ENCODE measurements at places on chromosomes 6 and 20.

GRCh38 chr20:59835448-59836395 is 97.7 kb downstream of the SYCP2 start:
- peak; percentile 76 for DNase-seq

DNA sequence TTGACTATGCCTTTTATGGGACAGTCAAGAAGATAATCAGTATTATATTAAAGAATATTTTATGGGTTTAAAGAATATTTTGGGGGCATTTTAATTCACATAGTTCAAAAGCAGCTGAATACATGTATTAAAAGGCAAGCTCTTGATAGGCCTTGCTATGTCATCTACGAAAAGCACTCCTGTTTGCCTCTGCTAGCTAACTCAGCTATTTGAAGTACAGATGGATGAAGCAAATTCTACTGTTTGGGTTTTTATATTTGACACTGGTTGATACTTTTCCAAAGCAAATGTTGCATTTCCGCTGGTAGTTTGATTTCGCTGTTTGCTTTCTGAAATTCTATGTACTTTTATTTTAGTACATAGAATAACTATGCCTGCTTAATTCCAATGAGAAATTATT is 47.0 kb downstream of the SLC22A3 start:
- DNase-seq = no peak

DNA sequence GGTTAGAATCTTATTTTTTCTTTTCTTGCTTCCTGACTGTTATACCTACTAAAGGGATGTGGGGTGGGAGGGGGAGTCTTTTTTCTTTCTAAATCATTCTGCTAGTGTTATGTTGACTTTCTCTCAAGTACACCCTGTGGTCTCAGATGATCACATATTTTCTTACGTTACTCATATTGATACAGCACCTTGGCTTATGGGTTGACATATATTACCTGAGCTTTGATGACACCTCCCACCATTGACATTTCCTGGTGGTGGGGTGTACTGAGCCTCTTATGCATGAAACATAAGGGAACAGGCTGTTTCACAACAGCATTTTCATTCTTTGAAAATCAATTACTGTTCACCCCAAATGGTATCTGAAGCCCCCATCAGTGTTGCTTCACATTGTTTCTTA is 169.8 kb downstream of the MMS22L start:
- no peak for DNase-seq

DNA sequence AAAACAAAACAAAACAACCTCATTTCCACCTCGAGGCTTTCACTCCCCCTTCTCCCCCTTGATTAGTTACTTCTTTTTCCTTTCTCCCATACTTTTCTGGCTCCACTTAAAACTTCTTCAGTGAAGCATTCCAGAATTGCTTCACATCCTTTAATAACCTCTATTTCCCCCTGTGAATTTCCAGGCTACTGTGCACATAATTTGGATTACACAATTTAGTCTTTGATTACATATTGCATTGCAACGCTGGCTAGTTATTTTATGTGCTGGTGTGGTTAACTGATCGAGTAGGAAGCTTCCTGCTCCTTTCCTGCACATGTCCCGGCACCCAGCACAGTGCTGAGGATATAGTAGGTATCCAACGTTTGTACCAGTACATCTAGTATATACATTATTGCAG is 28.1 kb upstream of the EEF1E1 start:
- no peak for DNase-seq

- DNase-seq = no peak
These were observed 750 bp downstream of the MAP7 start for GRCh38 chr6:136549300-136550044.

DNA sequence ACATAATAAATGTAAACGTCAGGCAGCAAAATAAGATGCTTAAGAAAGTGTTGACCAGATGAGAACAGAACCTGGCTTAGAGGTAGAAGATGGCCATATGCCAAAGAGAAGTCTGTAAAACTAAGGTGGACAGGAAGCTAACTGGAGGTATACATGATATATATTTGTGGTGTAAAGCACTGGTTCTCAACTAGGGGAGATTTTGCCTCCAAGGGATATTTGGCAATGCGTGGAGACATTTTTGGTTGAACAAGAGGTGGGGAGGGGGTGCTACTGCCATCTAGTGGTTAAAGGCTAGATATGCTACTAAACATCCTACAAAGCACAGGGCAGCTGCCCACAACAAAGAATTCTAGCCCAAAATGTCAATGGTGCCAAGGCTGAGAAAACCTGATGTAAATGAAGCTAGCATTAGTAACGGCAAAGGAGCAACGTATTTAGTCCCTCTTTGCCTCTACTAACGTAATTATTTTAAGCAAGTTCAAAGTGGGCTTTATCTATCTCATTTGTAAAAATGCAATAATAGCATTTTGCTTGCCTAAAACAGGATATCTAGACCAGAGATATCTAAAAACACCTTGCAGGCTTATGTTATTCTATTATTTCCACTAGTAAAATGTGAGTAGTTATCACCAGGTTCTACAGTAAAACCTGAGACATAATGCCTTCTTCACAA is 182.6 kb downstream of the RNGTT start:
- peak; percentile 52 for DNase-seq

DNA sequence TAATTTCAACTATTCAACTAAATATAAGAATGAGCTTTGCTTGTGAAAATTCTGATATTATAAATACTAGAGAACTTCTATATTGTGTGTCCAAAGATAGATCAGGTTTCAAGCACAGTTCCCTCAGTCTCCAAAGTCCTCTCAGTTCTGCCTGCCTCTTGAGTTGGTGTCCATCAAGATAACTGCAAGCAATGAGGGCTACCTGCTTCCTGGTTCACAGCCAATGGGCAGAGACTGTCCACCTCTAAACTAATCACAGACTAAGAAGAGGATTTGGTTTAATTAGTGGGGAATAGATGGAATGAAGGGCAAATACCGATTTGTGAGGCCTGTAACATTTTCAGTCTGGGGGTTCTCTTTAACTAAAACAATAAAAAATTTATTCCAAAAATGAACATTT is 41.3 kb upstream of the LOC128125822 start:
- DNase-seq = no peak

- no peak for DNase-seq
These were observed 257.3 kb downstream of the ATXN1 start for GRCh38 chr6:16503970-16504415.

GRCh38 chr6:40762981-40763380 is 175.8 kb upstream of the LRFN2 start:
- DNase-seq = no peak

DNA sequence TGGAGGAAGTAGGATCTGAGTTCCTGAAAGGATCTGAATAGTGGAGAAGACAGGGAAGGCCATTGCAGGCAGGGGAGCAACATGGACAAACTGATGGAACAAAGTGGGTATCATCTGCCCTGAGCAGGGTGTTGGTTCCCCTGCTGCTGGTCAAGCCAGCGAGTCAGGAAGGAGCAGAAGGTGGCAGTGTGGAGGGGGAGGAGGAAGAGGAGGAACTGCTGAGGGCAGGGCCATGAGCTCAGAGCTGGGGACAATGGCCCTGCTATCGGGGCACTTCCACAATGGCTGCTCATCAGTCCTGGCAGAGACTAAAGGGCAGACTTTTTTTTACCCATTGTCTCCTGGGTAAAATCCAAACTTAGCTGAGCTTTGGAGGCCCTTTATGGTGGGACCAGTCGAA is 13.6 kb downstream of the CNBD2 start:
- no peak for DNase-seq

GRCh38 chr6:102986086-102986485 is 1592.6 kb downstream of the GRIK2 start:
- DNase-seq = no peak

- DNase-seq = no peak
These were observed 96.1 kb downstream of the SMLR1 start for GRCh38 chr6:130923350-130923749.

- no peak for DNase-seq
These were observed 452 bp downstream of the TRAF3IP2 start for GRCh38 chr6:111605100-111605751.

GRCh38 chr6:71977884-71978283 is 91.5 kb downstream of the RIMS1 start:
- no peak for DNase-seq

- no peak for DNase-seq
These were observed at the start of gene CTSZ for GRCh38 chr20:59006864-59007664. Gene CTSZ (minus strand): TSS chr20:59007254. CDS start chr20:59007128, 126 bp downstream.

GRCh38 chr6:42224222-42225028 is 6.8 kb upstream of the MRPS10 start:
- no peak for DNase-seq

- DNase-seq = peak; percentile 53
These were observed 21.1 kb downstream of the SESN1 start for GRCh38 chr6:109073344-109074132.

DNA sequence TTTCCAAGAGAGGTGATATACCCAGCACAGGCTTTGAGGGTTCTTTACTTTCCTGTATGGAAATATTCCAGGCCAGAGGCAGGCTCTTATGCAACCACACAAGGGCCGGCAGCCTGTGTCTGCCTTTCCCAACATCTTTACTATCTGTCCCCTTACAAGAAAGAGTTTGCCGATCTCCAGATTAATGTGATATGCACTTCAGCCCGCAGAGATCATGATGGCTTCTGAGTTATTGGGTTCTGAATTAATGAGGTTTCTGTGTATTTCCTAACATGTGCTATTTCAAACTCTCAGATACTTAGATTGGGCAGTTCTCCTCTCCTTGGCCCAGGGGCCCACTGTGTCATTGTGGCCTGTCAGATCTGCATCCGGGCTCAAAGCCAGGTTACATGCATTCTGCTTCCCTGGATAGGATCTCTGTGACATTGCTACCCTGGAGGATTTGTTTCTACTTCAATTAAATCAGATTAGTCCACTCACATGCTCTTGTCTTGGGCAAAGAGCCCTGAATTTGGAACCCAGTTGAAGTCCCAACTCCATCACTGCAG is 56.6 kb downstream of the TGM2 start:
- DNase-seq = no peak

GRCh38 chr6:113401231-113401630 is 455.9 kb upstream of the MARCKS start:
- no peak for DNase-seq

DNA sequence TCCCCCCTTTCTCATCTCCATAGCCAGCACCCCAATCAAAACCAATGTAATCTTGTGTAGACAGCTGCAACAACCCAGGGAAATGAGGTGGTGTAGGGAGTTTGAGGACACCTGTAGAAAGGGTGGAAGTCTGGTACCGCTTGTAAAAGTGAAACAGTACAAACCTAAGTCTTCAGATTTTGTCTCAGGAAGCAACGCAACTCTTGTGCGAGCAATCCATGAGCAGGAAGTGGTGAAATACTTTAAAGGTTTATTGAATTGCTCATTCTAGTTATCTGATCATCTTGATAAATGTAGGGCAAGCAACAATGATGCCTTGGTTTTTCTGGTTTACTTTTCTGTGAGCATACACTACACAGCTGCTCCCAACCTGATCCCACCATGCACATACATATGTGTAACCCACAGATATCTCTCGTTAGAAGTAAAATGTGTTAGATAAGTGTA is 71.1 kb upstream of the THEMIS start:
- no peak for DNase-seq

GRCh38 chr6:138897031-138897430 is 91.0 kb downstream of the REPS1 start:
- DNase-seq = no peak

- DNase-seq = no peak
These were observed 84.2 kb downstream of the THEMIS start for GRCh38 chr6:127816643-127817042.

DNA sequence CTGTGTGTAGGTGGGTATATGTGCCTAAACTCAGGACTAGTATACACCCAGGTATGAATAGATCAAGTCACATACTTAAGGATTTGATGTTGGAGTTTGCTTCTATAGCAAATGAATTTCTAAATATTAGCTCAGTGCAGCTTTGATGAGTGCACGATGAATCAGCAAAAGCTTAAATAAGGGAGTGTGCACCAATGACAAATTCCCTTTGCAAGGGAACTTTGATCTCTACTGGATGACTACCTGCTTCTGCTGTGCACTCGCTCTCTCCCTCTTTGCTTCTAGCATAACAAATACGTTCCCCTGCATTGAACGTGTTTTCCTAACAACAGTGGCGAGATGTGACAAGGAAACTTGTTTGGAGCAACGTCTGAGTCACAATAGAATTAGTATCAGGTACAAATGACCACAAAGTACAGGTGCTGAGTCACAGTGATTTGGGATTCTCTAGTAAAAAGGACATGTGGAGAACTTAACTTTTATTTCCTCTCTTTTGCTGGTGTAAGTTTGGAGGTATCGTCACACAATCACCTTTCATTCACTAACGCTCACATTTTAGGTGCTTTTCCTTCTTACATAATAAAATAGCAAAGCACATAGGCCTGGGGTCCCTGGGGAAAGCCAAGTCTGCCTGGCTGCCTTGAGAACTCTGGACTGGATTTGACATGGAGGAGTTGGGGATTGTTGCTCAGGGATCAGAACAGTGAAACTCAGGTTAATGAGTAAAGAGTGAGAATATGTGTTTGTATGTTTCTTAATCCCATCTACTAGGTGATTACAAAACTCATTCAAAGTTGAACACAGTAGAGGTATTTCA is 49.7 kb downstream of the KLHL31 start:
- DNase-seq = no peak

DNA sequence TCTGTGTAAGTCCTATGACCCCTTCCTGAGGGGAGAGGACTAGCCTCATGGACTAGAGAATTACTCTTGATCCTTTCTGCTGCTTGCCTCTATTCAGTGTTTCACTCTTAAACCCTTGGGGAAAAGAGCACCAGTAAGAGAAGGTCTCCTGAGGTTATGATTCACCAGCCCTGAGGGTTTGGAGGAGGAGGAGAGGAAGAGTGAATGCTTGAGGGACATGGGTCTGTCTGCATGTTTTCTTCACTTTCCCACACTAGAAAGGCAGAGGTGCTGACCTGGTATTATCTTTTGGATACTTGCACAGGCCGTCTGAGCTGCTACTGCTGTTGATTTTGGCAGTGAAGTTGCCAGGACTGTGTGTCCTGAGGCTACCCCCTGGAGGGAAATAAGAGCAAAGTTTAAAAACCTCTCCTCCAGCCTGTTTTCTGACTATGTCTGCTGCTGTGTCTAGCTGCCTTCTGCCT is 78.3 kb downstream of the CD109 start:
- DNase-seq = no peak

DNA sequence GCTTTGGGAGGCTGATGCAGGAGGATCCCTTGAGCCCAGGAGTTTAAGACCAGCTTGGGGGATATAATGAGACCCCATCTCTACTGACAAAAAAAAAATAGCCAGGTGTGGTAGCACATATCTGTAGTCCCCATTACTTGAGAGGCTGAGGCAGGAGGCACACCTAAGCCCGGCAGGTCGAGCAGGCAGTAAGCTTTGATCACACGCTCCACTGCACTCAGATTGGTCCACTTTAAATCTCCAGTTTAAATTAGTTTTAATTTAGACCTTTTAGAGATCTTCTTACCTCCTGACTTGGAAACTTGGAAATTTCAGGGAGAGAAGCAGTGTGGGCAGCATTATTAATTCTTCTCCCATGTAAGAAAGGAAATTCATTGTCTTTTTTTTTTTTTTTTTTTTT is 16.8 kb upstream of the PLCB4 start:
- DNase-seq = no peak

DNA sequence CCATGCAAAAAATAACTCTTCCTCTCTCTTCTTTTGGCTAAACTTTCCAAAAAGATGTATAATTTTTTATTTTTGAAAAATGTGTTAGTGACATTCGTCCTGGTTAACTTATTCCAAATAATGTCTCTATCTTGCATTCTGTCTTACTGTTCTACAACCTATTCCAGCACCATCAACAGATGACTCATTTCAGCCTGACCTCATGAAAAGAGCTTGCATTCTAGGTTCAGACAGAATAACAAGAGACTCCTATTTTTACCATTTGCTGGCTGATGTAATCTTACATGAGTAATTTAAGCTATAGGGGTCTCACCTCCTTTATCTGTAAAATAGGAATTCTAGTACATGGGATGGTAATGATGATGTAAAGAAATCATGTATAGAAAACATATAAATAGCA is 109.0 kb downstream of the FUT9 start:
- no peak for DNase-seq
